Transverse colon (tissue), 4 donors: ENCODE measurements at places on chromosomes 4 and X.

DNA sequence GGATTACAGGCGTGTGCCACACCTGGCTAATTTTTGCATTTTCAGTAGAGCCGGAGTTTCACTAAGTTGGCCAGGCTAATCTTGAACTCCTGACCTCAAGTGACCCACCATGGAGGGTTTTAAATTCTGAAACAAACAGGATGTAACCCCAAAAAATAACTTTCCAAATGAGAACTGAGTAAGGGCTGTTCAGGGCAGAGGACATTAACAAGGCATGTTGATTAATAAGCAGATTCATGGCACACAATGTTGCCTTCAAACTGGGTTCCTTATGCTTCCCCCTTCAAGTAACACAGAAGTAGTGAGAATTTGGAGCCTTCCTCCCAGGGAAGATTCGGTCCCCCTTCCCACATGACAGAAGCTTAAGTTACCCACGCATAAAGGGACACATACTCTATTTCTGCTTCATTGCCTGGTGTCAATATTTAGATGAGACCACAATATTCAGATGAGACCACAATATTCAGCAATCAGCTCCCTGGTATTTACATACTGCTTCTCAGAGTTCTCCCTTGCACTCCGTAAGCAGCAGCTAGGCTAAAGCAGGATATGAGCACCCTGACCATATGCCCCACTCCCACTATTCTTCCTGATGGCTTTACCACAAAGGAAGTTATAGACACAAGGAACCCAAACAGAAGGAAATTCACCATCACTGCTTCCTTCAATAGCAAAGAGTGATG lies 21.4 kb downstream of the GRSF1 start:
- DNase-seq: no peak

DNA sequence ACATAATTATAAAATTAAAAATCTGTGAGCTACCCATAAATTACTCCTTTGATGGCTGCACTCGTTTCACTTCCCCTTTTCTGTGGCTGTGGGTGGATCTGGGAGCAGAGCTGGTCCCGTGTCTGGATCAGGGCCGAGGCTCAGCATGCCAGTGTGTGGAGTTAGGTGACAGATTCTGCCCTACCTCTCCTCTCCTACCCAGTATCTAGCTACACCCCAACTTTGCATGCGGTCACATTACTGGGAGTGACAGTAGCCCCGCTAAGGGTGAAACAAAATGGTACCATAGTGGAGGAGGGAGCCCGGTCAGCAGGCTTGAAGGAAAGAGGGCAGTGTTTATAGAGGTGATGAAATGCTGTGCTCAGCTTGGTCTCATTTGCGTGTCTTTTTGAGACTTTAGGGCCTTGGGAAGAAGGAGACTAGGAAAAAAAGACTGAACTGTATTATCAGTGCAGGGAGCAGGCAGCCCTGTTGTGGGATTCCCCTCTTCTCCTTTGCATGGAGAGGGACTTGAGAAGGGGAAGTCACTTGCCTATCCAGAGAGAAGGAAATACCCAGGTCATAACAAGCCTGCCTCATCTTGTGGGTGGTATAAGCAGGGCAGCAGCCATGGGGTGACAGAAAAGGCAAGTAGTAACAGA lies 48.4 kb downstream of the ARHGAP10 start:
- DNase-seq: peak; percentile 39

DNA sequence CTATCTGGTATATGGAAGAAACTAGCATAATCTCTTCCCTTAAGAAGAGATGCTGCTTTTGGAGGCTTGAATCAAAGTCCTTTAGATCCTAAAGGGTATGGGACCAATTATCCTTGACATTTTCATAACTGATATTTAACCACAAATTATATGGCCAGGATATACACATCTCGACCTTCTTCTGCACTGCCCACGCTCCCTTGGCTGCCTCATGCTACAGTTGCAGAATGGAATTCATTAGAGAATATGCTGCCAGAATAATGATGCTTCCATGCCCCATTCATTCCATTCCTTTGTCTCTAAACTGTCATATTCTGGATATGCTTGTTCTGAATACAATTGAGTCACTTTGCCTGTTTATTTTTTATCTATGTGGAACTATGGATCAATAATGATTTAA lies 157.1 kb upstream of the PACRGL start:
- no peak for DNase-seq

DNA sequence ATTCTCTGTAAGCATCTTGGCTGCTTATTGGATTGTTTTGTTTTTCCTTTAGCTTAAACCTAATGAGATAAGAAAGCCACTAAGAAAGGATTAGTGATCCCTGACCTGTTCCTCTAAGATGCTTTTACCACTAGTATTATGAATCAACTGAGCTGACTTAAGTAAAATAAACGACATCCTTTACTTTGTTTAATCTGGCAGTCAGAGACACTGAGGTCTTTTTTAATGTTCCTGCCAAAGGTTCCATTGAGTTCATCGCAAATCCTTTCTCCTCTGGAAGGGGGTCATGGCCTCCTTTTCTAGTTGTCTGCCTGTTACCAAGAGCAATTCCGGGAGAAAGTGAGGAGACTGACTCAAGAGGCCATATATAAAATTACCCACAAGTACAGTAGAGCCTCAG lies 1038.3 kb upstream of the SLIT2 start:
- no peak for DNase-seq

- no peak for DNase-seq
Measured at GRCh38 chrX:30220661-30221060, 5.3 kb downstream of the MAGEB2 start.

GRCh38 chr4:148116264-148116663 lies 325.9 kb downstream of the NR3C2 start:
- DNase-seq: no peak

- DNase-seq: no peak
Measured at GRCh38 chr4:100244347-100244746, 54.1 kb upstream of the DDIT4L start.

GRCh38 chr4:109432696-109433095 lies 919 bp upstream of the SEC24B start:
- no peak for DNase-seq

DNA sequence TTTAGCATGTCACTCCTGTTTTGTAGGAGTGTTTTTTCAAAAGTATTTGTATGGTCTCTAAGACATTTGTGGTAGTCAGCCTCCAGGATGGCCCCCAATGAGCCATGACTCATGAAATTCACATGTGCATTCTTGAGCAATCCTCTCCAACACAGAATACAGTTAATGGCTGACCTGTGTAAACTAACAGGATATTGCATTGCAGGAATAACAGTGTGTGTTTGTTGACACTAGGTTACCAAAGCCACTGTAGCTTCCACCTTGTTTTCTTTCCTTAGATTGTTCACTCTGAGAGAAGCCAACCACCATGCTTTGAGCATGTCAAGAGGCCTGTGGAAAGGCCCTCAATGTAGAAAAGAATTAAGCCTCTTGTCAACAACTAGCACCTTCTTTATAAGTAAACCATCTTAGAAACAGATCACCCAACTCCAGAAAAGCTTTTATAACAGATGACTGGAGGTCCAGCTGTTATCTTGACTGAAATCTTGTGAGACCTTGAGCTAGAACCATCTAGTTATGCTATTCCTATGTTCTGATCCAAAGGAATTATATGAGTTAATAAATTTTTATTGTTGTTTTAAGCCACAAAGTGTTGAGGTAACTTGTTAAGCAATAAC lies 28.5 kb downstream of the TBCK start:
- DNase-seq: no peak
